Activated CD8-positive, alpha-beta T cell treated with anti-CD3 and anti-CD28 coated beads, Interleukin-2, amount 10 ng/mL, durations not matched to agents 7 days and 5 days (primary cell): ENCODE measurements at places on chromosomes 12 and 14.

- no peak overlapping the region for H3K4me3 ChIP-seq
- H3K27me3 ChIP-seq = peaks cover 5% of the 10 kb centered on the region
- H3K27ac ChIP-seq = no peak overlapping the region
- H3K4me1 ChIP-seq = no peaks in the 10 kb centered on the region
- no peak for DNase-seq
These were observed 45.7 kb upstream of the ITPR2 start for GRCh38 chr12:26878661-26879119.

DNA sequence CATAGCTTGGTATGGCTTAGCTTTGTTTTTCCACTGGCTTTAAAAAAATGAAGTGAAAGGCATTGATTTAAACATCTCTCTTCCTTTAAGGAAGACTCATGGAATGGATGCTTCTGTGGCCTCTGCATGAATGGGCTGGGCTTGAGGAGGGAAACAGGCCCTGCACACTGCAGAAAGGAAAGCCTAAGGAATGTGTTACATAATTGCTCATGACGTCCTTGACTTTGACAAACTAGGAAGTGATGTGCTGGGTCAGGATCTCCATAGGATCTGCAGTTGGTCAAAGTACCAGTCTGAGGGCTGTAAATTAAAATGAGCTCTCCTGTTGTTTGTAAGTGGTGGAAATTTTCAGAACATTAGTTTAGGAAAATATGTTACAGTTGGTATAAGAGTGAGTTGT, 12.7 kb downstream of the SAMD4A start:
- DNase-seq = no peak
- H3K27ac ChIP-seq = no peak overlapping the region

DNA sequence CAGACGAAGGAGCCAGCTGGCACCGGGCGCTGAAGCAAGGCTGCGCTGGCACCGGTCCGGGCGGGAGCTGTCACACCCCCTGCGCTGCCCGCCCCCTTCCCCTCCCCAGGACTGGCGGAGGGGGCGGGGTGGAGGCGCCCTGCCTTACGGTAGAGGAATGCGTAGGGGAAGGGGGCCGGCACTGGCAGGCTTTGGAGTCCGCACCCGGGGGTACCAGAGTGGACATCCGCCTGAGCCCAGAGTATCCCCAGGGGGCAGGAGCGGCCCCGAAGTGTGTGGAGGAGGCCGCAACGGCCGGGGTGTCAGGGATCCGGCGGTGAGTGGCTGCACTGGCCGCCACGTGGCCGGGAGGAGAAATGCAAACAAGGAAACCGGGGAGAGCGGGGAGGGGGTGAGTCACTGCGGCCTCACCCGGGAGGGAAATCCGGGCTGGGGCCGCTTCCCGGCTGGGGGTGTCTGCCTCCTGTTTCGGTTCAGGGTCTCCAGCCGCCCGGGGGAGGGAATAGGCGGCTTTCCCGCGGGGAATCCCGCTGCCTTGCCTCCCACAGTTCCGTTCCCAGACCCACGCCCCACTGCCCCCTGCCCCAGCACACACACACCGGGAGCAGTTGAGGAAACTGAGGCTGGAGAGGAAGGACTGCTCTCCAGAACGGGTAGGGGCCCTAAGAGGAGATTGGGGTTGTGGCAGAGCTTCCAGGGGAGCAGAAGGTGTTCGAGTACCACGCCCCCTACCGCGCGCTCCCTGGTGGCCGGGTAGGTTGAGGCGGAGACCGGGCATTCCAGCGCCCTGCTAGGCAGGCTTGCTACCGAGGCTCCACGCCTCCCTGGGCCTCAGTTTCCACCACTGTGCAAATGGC, at the start of gene RAPGEF3:
RAPGEF3 (minus strand) TSS at position 47 of the 857 bp plus-strand sequence. CDS start 324 bp downstream, outside the sequence.
- peak within 1 kb of the TSS; percentile 67 for H3K4me3 ChIP-seq
- peaks cover 38% of the 10 kb centered on the region for H3K4me1 ChIP-seq
- H3K36me3 ChIP-seq = no peaks in the 10 kb centered on the region
- H3K27ac ChIP-seq = no peak within 1 kb of the TSS

DNA sequence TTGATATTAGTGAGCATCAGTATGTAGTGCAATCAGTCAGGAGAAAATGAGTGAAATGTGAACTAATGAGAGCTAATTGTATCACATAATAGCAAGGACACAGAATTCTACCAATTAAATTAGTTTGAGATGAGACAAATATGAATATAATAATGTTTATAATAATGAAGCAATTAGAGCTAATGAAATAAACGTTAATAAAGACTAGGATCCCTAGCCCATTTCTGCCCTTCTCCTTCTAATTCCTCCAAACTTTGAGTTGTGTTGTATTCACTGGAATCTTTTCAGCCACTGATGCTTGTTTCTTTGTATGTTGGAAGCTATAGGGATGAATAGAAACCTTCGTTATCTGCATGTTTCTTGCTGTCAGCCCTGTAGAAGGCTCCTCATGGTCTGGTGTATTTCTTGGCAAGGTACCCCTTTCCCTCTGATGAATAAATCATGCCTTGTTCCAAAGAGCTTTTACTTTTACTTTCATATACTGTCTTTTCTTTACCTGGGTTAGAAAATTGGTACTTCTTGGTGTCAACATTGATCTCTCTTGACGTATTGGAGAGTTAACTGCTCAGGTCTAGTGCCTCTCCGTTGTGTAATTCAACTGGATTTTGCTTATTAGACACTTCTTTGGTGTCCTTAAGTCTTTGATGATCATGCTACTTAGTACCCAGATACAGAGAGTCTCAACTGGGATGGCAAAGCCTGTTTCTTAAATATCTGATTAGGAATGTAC, 154.8 kb downstream of the PTCSC3 start:
- peaks cover 4% of the 10 kb centered on the region for H3K4me1 ChIP-seq
- DNase-seq = no peak
- no peaks in the 10 kb centered on the region for H3K36me3 ChIP-seq
- no peak overlapping the region for H3K4me3 ChIP-seq
- peaks cover 9% of the 10 kb centered on the region for H3K27me3 ChIP-seq
- H3K27ac ChIP-seq = no peak overlapping the region

DNA sequence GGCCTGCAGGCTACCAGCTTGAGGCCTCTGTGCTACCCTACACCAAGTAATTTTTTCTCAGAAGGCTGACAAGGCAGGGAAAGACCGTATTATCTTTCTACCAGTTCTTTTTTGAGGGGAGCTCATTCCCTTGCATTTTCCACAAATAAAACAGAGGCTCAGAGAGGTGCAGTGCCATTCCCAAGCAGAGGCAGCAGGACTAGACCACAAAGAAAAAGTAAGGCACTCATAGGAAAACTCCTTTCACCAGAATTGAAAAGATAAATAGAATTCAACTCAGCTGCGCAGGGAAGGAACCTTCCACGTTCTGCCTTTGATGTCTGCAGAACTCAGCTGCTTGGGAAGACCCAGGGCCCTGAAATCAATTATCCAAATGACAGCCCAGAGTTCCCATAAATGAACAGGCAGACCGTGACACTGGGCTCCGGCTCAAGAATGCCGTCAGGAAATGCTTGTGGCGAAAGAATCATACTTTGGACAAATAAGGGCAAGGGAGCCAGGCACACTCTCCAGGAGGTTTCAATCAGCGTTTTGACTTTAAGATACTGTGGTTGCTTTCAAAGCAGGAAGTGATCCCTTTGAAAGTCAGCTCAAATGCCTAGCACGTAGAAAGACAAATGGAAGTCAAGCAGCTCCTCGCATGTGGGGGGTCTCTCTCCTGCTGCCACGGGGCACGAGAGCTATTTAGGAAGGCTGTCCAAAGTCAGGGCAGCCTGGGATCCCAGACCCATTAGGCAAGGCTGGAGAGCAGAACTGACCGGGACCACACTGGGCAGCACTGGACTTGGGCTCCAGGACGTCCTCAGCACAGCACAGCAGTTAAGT, 14.0 kb downstream of the KCTD10 start:
- H3K4me3 ChIP-seq = peak overlapping the region; percentile 13
- no peak for DNase-seq
- peaks cover 39% of the 10 kb centered on the region for H3K4me1 ChIP-seq
- H3K27ac ChIP-seq = peak overlapping the region; percentile 83
- H3K36me3 ChIP-seq = peaks cover 14% of the 10 kb centered on the region

- H3K36me3 ChIP-seq = no peaks in the 10 kb centered on the region
- no peak overlapping the region for H3K27ac ChIP-seq
- no peaks in the 10 kb centered on the region for H3K4me1 ChIP-seq
- no peak overlapping the region for H3K4me3 ChIP-seq
- H3K27me3 ChIP-seq = no peaks in the 10 kb centered on the region
These were observed 89.9 kb downstream of the MGST1 start for GRCh38 chr12:16437281-16437816.

DNA sequence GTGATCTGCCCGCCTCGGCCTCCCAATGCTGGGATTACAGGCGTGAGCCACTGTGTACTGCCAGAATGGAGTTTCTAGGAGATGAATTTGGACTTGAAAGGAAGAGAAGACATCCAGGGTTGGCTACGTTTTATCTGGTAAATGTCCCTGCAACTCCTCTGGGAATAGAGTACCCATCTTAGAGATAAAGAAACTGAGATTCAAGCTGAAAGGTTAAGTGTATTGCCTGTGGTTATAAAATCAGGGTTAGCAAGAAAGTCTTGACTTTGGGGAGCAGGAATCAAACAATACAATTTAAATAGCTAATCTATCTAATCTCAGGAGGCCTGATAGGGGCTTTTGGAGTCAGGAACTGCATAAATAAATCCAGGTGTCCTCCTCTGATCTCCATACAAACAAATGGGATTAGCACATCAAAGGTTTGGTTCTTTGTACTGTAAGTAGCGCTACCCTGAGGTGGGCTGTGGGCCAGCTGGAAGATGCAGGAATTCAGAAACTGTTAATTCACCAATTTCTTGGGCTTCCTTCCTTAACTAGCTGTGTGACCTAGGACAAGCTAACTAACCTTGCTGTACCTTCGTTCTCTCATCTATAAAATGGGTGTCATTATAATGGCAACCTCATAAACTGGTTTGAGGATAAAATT, 45.1 kb downstream of the TBX3 start:
- no peaks in the 10 kb centered on the region for H3K36me3 ChIP-seq
- no peaks in the 10 kb centered on the region for H3K27me3 ChIP-seq
- no peak overlapping the region for H3K27ac ChIP-seq
- DNase-seq = no peak
- H3K4me3 ChIP-seq = no peak overlapping the region

GRCh38 chr12:106873983-106874382, 81.7 kb upstream of the TMEM263 start:
- no peak overlapping the region for H3K4me3 ChIP-seq
- peaks cover 22% of the 10 kb centered on the region for H3K36me3 ChIP-seq
- no peaks in the 10 kb centered on the region for H3K4me1 ChIP-seq
- H3K27ac ChIP-seq = no peak overlapping the region
- no peak for DNase-seq

DNA sequence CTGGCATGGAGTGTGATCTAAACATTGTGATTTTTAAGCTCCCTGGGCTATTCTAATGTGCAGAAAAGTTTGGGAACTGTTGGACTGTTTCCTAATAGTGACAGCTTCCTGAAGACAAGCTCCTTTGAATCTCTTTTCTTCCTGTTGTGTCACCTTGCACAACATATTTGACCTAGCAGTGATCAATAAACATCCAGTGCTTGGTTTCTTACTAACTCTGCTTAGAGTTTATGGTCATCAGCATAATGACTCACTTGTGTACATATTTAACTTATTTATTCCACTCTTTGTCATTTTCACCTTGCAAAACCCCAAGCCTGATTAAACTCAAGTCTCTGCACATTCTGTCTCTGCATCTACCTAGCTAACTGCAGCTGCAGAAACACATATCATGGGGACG, 27.3 kb upstream of the TBC1D30 start:
- H3K4me3 ChIP-seq = no peak overlapping the region
- H3K36me3 ChIP-seq = no peaks in the 10 kb centered on the region

DNA sequence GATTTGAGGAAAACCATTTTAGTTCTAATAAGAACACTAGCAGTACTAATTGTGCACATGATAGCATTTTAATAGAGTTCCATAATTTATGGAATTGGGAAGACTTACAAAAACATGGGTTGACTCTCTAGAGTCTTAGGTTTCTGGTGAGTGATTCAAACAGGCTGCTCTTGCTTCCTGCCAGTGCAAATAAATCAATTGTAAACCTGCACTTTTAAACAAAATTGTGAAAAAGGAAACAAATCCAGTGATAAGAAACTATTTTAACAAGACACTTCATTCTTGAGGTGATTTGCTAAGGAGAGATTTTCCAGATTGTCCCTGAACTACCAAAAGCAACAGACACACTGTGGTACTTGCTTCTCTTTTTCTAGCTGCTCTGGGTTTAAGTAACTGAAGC, 112.2 kb downstream of the CACNA1C start:
- no peak for DNase-seq
- peaks cover 7% of the 10 kb centered on the region for H3K27me3 ChIP-seq
- no peaks in the 10 kb centered on the region for H3K36me3 ChIP-seq
- no peak overlapping the region for H3K4me3 ChIP-seq

DNA sequence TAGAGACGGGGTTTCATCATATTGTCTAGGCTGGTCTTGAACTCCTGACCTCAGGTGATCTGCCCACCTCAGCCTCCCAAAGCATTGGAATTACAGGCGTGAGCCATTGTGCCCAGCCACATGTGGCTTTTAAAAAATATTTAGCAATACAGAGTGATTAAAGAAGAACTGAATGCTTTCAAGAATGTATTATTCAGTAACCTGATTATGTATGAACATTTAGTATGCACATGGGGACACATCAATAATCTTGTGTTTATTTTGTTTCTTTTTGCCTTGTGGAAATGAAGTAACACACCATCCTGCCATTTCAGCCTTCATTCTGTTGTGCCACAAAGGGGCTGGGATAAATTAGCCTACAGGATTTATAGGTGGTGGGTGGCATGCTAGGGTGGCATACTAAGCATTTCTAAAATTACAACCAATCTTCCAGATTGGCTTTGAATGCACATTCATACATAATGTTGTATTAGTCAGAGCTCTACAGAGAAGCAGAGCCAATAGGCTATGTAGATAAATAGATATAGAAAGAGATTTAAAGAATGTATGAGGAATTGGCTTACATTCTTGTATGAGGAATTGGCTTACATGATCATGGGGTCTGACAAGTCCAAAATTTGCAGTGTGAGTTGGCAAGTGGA, 25.5 kb upstream of the TXNRD1 start:
- no peaks in the 10 kb centered on the region for H3K36me3 ChIP-seq
- no peak for DNase-seq
- H3K27me3 ChIP-seq = peaks cover 8% of the 10 kb centered on the region
- no peak overlapping the region for H3K4me3 ChIP-seq
- H3K4me1 ChIP-seq = no peaks in the 10 kb centered on the region

- no peak overlapping the region for H3K4me3 ChIP-seq
- peaks cover 31% of the 10 kb centered on the region for H3K27me3 ChIP-seq
- H3K27ac ChIP-seq = no peak overlapping the region
- no peaks in the 10 kb centered on the region for H3K36me3 ChIP-seq
- DNase-seq = no peak
These were observed 166.7 kb upstream of the MYL2 start for GRCh38 chr12:111086947-111087700.
